ENCODE measurements at places on chromosomes 16 and 17. TPM values are rescaled to one million over a fixed set of nuclear protein-coding genes. Genes with fewer than 3 reads are reported as not detected.
A peak's percentile ranks its signal among the peaks of the same experiment; 100 is the strongest.

Gene PRSS27
- 0.81 TPM for total RNA-seq

Gene TERF2IP
- 56.2 TPM for total RNA-seq

DNA sequence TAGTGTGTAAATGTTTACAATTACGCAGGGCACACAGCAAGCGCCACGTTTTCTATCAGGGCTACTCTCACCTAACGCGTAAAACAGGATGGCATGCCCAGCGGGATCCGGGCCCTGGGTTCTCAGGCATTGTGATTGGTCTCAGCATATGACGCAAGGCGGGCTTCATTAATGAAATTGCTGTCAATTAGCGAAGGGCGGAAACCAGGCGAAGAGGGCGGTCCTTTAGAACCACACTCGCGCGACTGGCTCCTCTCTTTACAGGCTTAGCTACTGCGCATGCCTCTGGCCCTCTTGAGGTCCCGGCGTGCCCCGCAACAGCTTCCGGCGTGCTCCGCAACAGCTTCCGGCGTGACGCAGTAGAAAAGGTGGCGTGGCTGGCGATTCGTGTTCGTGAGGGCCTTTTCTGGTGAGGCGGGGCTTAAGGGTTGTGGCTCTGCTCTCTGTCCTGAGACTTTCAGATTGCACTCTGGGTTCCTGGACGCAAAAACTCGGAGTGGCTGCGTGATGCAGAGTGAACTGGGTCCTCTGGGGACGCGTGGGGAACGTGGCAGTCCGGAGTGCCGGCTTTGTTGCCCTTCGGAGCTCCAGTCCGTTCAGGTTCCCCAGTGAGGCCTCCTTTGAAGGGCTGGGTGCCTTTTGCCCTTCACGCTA lies 9.2 kb downstream of the OR2C1 start:
- peak; percentile 92 for DNase-seq
- H3K27me3 ChIP-seq, result peaks cover 5% of the 10 kb centered on the region
- peak overlapping the region; percentile 78 for H3K27ac ChIP-seq
- no peaks in the 10 kb centered on the region for H3K4me1 ChIP-seq

DNA sequence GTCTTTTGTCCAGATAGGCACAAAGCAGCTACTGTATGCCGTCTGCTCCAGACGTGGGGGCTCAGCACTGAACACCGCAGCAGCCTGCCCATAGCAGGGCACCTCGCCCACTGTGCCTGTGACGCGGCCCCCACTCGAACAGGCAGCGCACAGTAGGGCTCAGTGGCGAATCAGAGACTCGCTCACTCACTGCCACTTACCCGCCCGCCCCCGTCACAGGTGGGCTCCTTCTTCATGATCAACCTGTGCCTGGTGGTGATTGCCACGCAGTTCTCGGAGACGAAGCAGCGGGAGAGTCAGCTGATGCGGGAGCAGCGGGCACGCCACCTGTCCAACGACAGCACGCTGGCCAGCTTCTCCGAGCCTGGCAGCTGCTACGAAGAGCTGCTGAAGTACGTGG lies 23.6 kb downstream of the TPSG1 start:
- H3K27me3 ChIP-seq, result no peaks in the 10 kb centered on the region
- H3K27ac ChIP-seq, result no peak overlapping the region

GRCh38 chr16:1088295-1089170 lies 7.5 kb downstream of the C1QTNF8 start:
- H3K27me3 ChIP-seq, result peaks cover 56% of the 10 kb centered on the region
- H3K4me1 ChIP-seq, result no peaks in the 10 kb centered on the region
- no peaks in the 10 kb centered on the region for H3K36me3 ChIP-seq

- H3K4me3 ChIP-seq, result no peak overlapping the region
- peaks cover 95% of the 10 kb centered on the region for H3K36me3 ChIP-seq
- no peak overlapping the region for H3K27ac ChIP-seq
Observed at GRCh38 chr16:87417528-87417910, 25.4 kb downstream of the MAP1LC3B start.

DNA sequence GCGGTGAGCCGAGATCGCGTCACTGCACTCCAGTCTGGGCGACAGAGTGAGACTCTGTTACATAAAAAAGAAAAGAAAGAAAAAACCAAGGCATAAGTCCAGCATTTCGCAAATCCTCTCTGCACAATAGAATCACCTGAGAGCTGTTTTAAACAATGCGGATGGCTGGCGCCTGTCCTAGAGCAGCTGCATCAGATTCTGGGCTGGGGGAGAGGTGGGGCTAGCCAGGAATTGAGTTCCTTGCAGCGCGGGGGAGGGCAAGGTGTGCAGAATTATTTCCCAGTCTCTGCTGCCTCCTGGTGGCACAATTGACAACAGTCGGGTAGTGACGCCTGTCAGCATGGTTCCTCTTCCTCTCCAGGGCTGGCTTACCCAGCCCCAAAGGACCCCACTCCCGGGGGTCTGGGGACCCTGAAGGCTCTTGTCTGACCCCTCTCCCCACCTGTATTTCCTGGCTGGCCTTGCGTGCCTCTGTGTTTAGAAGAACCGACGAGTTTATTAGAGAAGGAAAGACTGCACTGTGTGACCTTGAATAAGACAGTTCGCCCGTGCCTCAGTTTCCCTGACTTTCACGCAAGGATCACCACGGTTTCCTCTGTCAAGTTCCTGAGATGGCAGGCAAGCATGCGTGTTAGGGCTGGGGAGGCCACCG lies 41.1 kb upstream of the PLCG2 start:
- peaks cover 9% of the 10 kb centered on the region for H3K4me1 ChIP-seq
- H3K27me3 ChIP-seq, result no peaks in the 10 kb centered on the region
- no peak overlapping the region for H3K27ac ChIP-seq
- H3K4me3 ChIP-seq, result peak overlapping the region; percentile 26
- H3K36me3 ChIP-seq, result no peaks in the 10 kb centered on the region
- peak; percentile 83 for DNase-seq

DNA sequence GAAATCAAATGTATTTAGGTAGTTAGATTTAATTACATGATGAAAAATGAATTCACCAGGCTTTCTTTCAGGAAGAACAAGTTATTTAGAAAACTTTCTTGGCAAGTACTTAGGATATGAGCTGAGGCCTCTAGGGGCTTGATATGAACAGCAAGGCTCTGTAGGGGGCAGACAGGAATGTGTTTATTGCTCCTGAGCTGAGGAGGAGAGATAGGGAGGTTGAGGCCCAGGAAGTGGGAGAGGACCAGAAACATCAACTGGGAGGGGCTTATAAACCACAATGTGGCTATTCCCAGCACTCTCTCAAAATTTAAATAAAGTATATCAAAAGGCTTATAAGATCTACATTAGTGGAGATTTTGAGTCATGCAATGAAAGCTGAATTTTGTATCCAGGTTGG lies 154.0 kb upstream of the MAF start:
- H3K4me3 ChIP-seq, result no peak overlapping the region
- H3K36me3 ChIP-seq, result no peaks in the 10 kb centered on the region
- H3K27me3 ChIP-seq, result no peaks in the 10 kb centered on the region
- H3K27ac ChIP-seq, result no peak overlapping the region
- H3K4me1 ChIP-seq, result no peaks in the 10 kb centered on the region

DNA sequence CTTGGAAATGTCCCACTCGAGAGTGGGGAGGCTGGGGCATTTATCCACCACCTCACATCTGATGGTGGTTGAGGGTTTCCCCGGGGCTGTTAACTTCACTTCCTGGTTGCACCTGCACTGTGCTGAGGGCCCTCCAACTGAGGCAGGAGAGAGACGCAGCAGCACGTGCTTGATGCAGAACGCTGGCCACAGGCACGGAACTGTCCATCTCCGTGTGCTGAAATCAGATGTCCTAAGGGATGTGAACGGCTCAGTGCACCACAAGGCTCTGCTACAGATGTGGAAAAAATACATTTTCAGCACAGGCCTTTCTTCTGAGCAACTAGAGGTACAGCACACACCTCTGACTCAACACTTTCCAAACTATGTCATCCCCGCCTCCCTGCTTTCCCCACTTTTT lies 114.8 kb upstream of the C16orf82 start:
- no peaks in the 10 kb centered on the region for H3K4me1 ChIP-seq
- DNase-seq, result no peak
- no peak overlapping the region for H3K4me3 ChIP-seq
- peaks cover 6% of the 10 kb centered on the region for H3K27me3 ChIP-seq
- no peak overlapping the region for H3K27ac ChIP-seq
- H3K36me3 ChIP-seq, result no peaks in the 10 kb centered on the region

GRCh38 chr17:33057564-33057963 lies 65.9 kb downstream of the SPACA3 start:
- DNase-seq, result no peak
- H3K4me3 ChIP-seq, result no peak overlapping the region
- H3K27ac ChIP-seq, result no peak overlapping the region
- no peaks in the 10 kb centered on the region for H3K27me3 ChIP-seq

GRCh38 chr16:5506021-5506420 lies 408.4 kb upstream of the EEF2KMT start:
- H3K27ac ChIP-seq, result no peak overlapping the region
- no peak for DNase-seq
- no peaks in the 10 kb centered on the region for H3K4me1 ChIP-seq
- no peaks in the 10 kb centered on the region for H3K36me3 ChIP-seq
- H3K27me3 ChIP-seq, result no peaks in the 10 kb centered on the region

Gene CA5A
- total RNA-seq, result not detected

- H3K4me1 ChIP-seq, result no peaks in the 10 kb centered on the region
- DNase-seq, result no peak
- no peak overlapping the region for H3K27ac ChIP-seq
Observed at GRCh38 chr17:49715717-49716279, 8.0 kb upstream of the SLC35B1 start.

DNA sequence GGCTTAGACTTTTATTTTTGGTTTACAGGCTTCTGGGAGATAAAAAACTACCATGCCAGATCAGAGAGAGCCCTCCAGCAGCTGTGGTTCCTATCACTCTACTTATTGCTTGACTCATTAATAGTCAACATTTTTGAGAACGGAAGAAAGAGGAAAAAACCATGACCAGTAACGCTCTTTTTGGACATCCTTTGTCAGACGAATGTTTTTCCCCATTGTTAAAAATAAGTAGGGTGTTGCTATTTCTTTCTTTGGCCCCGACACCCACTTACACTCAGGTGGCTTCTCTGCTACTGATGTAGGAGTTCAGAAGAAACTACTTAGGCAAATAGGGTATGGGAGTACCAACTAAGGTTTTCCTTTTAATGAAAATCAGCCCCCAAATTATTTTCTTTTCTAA lies 27.5 kb downstream of the TVP23A start:
- DNase-seq, result no peak
- H3K4me3 ChIP-seq, result no peak overlapping the region
- no peaks in the 10 kb centered on the region for H3K4me1 ChIP-seq
- no peaks in the 10 kb centered on the region for H3K36me3 ChIP-seq

DNA sequence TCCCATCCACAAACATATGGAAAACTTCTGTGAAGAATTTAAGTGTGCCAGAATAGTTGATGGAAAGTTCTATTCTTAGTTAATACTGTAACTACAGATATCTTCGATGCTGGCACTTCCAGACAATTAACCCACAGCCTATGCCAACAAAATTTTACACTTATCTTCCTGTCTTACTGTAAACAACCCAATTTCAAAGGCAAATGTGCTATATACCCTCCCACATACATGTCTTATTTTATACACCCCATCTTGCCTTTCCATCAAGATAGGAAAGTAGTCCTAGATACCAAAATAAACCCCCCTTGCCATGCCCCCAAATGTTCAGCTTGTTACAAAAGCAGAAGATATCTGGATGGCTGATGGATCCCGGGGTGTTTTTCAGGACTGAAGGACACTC lies 306.3 kb downstream of the SLC39A11 start:
- H3K36me3 ChIP-seq, result no peaks in the 10 kb centered on the region
- no peaks in the 10 kb centered on the region for H3K4me1 ChIP-seq
- no peak overlapping the region for H3K4me3 ChIP-seq
- H3K27ac ChIP-seq, result no peak overlapping the region

GRCh38 chr17:17774009-17774881 lies 62.5 kb downstream of the SREBF1 start:
- H3K27me3 ChIP-seq, result no peaks in the 10 kb centered on the region
- no peak overlapping the region for H3K4me3 ChIP-seq
- H3K36me3 ChIP-seq, result no peaks in the 10 kb centered on the region
- DNase-seq, result no peak

DNA sequence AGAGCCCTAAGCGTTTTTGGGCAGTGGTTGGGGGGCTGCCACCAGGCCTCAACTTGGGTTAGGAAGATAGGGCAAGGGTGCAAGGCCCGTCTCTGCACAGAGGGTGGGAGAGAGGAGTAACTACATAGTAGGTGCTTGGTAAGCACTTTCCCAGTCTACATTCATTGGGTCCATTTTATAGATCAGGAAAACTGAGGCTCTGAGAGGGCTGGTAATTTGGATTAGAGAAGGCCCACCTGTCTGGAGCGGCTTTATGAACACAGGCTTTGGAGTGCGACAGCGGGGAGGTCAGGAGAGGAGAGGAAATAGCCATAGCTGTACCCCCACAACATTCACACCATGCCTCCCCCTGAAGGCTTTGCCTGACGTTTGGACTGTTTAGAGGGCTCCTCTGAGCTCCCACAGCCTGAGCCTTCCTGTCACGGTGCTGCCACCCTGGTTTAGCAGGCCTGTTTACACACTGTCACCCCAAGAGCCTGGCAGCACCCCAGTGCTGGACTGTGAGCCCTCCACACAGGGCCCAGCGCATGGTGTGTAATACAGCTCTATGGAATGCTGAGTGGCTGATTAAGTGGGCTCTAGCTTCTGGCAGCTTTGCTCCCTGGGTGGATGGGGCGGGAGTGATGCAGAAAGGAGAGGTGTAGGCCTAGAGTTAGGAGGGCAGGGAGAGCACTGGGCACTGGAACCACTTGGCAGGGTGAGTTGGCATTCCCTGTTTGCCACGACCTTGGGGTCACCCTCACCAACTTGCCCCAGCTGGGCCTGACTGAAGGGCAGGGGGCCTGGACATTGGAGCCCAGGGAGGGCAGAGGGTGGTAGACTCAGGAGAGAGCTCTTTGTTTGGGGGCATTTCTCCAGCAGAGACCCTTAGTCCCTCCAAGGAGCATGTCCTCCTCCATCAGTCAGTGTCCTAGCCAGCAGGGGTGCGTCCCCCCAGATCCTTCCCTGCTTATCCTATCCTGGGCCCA lies 73.7 kb downstream of the RAI1 start:
- no peak overlapping the region for H3K4me3 ChIP-seq
- no peaks in the 10 kb centered on the region for H3K36me3 ChIP-seq
- peak overlapping the region; percentile 33 for H3K27ac ChIP-seq

GRCh38 chr17:60091109-60091508 lies 12.4 kb upstream of the HEATR6 start:
- DNase-seq, result no peak
- H3K4me1 ChIP-seq, result peaks cover 17% of the 10 kb centered on the region
- no peaks in the 10 kb centered on the region for H3K36me3 ChIP-seq

- H3K4me3 ChIP-seq, result no peak overlapping the region
- H3K36me3 ChIP-seq, result no peaks in the 10 kb centered on the region
- H3K4me1 ChIP-seq, result peaks cover 30% of the 10 kb centered on the region
Observed at GRCh38 chr16:81519301-81520150, 74.9 kb downstream of the CMIP start.

Gene EFCAB5
- 1.1 TPM for total RNA-seq
